ENCODE measurements at places on chromosomes 7 and 10.

DNA sequence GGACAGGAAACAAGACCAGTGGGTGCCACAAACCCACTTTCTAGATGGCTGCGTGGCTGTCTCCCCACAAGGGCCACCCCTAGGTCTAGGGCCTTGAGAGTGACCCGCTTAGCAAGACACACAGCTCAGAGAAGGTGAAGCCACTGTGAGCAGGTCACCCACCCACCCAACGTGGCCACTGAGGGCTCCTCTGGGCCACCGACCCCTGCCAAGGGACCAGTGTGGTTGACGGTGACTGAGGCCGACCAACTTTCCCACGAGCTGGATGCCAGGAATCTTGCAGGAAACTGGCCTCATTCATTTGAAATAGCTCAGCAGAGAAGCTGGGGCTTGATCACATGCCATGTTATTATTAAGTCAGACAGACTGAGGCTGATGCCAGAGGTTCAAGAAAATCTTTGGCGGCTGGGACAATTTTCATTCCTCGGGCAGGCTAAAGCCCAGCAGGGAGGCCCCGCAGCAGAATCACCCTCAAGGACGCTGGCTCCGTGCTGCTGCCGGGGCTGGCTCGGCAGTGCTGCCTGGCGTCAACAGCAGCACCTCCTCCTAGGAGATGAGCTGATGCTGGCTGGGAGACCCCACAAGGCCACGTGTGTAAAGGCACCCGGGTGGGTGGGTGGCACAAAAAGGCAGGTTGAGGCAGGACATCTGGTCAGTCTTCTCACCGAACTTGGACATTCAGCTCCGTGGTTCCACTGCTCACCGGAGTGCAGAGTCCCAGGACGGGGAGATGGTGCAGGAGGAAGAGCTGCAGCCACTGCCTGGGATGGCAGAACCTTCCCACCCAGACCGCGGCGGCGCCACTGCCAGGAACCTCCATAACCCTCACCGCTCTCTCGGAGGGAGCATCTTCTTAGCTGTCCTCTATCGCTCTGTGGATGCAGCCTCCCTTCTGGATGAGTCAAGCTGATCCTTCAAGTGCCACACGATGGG, 57.8 kb downstream of the ZRANB1 start:
- H3K27ac ChIP-seq, result no peak overlapping the region
- no peak for DNase-seq
- no peak overlapping the region for H3K4me3 ChIP-seq
- no peaks in the 10 kb centered on the region for H3K27me3 ChIP-seq
- H3K4me1 ChIP-seq, result peaks cover 10% of the 10 kb centered on the region

DNA sequence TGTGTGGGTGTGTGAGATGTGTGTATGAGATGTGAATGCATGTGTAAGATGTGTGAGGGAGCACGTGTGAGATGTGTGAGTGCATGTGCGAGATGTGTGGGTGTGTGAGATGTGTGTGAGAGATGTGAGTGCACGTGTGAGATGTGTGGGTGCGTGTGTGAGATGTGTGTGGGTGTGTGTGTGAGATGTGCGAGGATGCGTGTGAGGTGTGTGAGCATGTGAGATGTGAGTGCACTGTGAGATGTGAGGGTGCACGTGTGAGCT, 31.0 kb downstream of the PPIF start:
- H3K27me3 ChIP-seq, result no peaks in the 10 kb centered on the region
- no peak overlapping the region for H3K4me3 ChIP-seq
- H3K27ac ChIP-seq, result no peak overlapping the region

- no peak overlapping the region for H3K27ac ChIP-seq
- no peaks in the 10 kb centered on the region for H3K36me3 ChIP-seq
- H3K4me1 ChIP-seq, result no peaks in the 10 kb centered on the region
These were observed 176.9 kb downstream of the DNAJB6 start for GRCh38 chr7:157513682-157514081.

GRCh38 chr7:46715579-46715978, 794.5 kb upstream of the IGFBP3 start:
- H3K4me1 ChIP-seq, result peaks cover 55% of the 10 kb centered on the region
- no peaks in the 10 kb centered on the region for H3K27me3 ChIP-seq

GRCh38 chr7:42722716-42723115, 189.2 kb downstream of the C7orf25 start:
- DNase-seq, result no peak
- no peaks in the 10 kb centered on the region for H3K36me3 ChIP-seq
- H3K27ac ChIP-seq, result no peak overlapping the region
- peaks cover 5% of the 10 kb centered on the region for H3K4me1 ChIP-seq

DNA sequence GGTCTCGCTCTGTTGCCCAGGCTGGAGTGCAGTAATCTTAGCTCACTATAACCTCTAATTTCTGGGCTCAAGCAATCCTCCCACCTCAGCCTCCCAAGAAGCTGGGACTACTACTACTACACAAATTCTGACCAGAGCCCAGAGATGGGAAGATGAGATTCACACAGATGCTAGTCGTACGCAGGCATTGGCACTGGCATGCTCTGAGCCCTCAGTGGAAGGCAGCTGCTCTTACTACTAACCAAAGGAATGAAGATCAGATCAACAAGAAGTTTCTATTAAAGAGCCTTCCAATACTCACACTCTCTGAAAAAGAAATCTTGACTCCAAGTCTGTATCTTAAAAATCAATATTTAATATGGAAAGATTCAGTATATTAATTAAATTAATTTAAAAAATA, 10.7 kb downstream of the GDF2 start:
- H3K36me3 ChIP-seq, result no peaks in the 10 kb centered on the region
- no peak overlapping the region for H3K4me3 ChIP-seq
- no peak overlapping the region for H3K27ac ChIP-seq
- H3K27me3 ChIP-seq, result peaks cover 41% of the 10 kb centered on the region

- no peaks in the 10 kb centered on the region for H3K27me3 ChIP-seq
- H3K36me3 ChIP-seq, result no peaks in the 10 kb centered on the region
- DNase-seq, result no peak
These were observed 4.2 kb downstream of the CTBP2 start for GRCh38 chr10:125156196-125156595.

GRCh38 chr10:22551681-22552365, 162.6 kb downstream of the PIP4K2A start:
- H3K4me1 ChIP-seq, result peaks cover 50% of the 10 kb centered on the region
- no peak overlapping the region for H3K27ac ChIP-seq
- H3K27me3 ChIP-seq, result no peaks in the 10 kb centered on the region
- DNase-seq, result no peak
- peaks cover 8% of the 10 kb centered on the region for H3K36me3 ChIP-seq
- no peak overlapping the region for H3K4me3 ChIP-seq

Measured in mesothelial cell of epicardium (in vitro differentiated cells).